ENCODE measurements at places on chromosomes 7 and 10. TPM values are rescaled to one million over a fixed set of nuclear protein-coding genes. Genes with fewer than 3 reads are reported as not detected.

TYW1B gene
- polyA plus RNA-seq, result 3.9 TPM

ZNF212 gene
- polyA plus RNA-seq, result 16.5 TPM

CPVL gene
- polyA plus RNA-seq, result 73.9 TPM

TRPV5 gene
- polyA plus RNA-seq, result 1.6 TPM

LBX1 gene
- polyA plus RNA-seq, result not detected

LIPF gene
- 0.20 TPM for polyA plus RNA-seq

GRCh38 chr7:112080441-112080840 lies 125.8 kb downstream of the DOCK4 start:
- peak; percentile 65 for DNase-seq

DNA sequence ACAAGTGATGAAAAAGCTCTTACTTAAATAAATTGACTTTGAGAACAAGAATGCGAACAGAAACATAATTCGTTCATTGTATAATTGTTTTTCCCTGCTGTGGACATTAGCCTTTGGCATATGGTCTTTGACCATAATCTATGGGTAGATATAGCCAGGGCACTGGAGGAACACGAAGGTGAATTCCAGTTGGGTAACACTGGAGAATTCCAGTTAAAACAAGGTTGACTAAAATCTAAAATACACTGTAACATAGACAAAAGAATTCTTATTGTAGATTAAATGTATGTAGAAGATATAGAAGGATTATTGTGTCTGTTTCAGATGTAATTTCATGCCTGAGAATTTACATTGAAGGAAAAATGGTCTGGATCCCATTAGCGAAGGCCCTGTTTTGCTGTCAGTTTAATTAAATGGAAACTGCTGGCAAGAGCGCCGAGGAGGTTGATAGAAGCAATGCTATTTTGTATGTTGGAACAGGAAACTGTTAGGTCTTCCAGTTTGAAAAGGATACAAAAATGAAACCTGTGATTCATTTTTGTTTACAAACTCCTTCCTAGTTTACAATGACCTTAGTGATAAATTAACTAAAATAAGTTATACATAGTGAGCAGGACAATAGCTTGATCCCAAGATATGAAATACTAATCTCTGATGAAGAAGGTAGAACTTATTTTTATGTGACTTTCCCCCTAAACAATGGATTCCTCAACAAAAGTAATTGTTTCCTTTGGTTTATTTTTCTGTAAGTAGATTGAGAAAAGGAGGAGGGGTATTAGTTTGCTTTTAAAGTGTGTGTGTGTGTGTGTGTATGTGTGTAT lies 68.9 kb downstream of the ARID5B start:
- no peak for DNase-seq

- no peak for DNase-seq
Measured at GRCh38 chr7:80775897-80776296, 137.5 kb downstream of the CD36 start.

- DNase-seq, result no peak
Measured at GRCh38 chr7:128434413-128435326, 21.0 kb upstream of the HILPDA start.

- DNase-seq, result no peak
Measured at GRCh38 chr10:82759050-82759449, 884.1 kb downstream of the NRG3 start.

GRCh38 chr7:142784096-142784495 lies 13.3 kb downstream of the PRSS2 start:
- DNase-seq, result no peak

- DNase-seq, result peak; percentile 49
Measured at GRCh38 chr10:44253769-44254462, 131.0 kb downstream of the CXCL12 start.

DNA sequence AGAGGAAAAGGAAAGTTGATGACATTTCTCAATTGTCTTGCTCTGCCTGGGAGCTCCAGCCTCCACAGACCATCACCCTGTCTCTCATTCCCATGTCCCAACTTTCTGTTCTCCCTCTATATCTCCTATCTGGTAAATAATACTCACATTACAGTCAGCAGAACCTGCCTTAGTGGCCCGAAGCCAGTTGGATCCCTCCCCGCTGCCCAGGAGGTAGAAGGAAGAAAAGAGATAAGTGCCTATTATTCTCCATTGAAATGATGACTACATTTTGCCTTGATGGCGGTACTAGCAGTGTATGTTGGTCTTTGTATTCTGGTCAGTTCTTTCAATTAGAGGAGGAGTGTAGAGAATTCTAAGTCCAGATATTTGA lies 91.9 kb downstream of the CSTF2T start:
- no peak for DNase-seq

GRCh38 chr10:31352436-31353226 lies 33.6 kb downstream of the ZEB1 start:
- DNase-seq, result no peak

GRCh38 chr10:50461834-50462233 lies 161.9 kb downstream of the SGMS1 start:
- no peak for DNase-seq
